ENCODE measurements at places on chromosomes 6 and 20.

DNA sequence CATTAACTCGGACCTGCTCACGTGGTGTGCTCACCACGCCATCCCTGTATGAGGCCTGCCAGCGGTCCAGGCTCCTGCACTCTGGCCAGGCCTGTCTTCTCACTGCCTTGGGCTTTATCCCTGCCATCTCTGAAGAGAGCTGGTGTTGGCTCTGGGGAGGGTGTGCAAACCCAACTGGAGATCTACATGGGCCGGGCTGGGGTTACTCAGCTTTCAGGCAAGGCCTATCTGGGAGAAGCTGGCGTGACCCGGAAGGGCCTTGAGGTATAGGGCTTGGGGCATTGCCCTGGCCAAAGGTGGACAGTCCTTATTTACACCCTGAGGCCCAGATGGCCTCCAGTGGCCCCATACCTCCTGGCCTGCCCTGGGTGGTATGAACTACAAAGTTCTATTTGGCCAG lies 5.0 kb downstream of the SLC29A1 start:
- DNase-seq, result no peak

GRCh38 chr6:41372832-41373626 lies 37.6 kb downstream of the NCR2 start:
- no peak for DNase-seq

GRCh38 chr20:38812709-38813573 lies 7.4 kb downstream of the PPP1R16B start:
- DNase-seq, result no peak

GRCh38 chr6:167091805-167092107 lies 31.1 kb upstream of the CCR6 start:
- DNase-seq, result no peak

GRCh38 chr6:1635305-1636010 lies 25.7 kb downstream of the FOXC1 start:
- DNase-seq, result no peak

GRCh38 chr20:531608-532007 lies 12.0 kb downstream of the CSNK2A1 start:
- DNase-seq, result no peak

- DNase-seq, result no peak
Observed at GRCh38 chr20:10602221-10602871, 71.5 kb downstream of the JAG1 start.

DNA sequence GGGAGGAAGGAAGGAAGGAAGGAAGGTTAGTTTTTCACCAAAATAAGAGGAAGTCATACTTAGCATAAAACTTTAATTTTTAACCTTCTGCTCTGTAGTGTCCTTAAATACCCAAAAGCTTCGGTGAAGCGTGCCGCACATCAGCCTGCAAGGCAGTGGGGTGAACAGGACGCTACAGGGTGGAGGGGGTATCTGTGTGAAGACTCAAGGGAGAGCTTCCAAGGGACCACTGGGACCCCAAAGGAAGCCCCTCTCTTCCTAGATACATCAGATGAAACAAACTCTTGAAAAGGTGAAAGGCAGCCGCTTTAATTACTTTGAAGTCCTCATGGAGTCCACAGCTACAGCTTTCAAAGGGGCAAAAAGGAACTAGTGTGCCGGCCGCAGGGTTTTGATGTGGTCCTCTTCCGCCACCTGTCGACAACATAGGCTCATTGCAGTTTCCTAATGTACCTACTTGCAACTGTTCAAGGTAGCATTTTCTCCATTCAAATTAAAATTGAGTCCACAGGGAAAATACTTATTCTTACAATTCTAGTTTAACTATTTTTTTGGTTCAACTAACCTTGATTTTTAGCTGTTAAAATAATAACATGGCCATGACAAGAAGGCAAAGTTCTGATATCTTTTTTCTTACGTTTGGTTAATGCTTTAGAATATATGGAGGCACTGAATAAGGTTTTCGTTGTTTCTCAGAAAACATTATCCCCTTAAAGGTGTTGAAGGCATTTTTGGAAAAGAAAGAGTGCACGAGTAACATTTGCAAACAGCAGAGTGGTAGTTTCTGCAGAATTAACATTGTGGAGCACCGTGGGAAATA lies 135.0 kb upstream of the RIPOR2 start:
- DNase-seq, result peak; percentile 75

DNA sequence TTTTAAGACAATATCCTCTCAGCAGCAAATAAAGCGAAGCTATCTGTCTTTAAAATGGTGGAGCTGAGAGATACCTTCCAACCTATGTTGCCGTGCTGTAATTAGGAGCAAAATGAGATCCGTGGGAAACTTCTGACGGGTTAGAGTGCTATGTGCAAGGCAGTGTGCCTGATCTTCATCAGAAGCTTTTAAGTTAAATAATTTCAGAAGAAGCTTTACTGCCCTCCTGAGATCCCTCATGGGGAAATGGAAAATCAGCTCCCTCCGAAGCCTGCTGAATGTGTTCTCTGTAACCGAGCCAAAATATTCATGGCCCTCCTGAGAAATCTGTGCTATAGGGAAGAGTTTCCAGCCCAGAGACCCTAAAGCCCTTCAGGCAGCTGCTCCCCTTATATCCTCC lies 43.7 kb upstream of the TBC1D7 start:
- no peak for DNase-seq

GRCh38 chr20:33551778-33552177 lies 61.9 kb downstream of the CBFA2T2 start:
- no peak for DNase-seq

GRCh38 chr6:143673669-143674068 lies 4.1 kb upstream of the PHACTR2 start:
- no peak for DNase-seq

GRCh38 chr6:147567141-147567805 lies 58.8 kb downstream of the SAMD5 start:
- no peak for DNase-seq

DNA sequence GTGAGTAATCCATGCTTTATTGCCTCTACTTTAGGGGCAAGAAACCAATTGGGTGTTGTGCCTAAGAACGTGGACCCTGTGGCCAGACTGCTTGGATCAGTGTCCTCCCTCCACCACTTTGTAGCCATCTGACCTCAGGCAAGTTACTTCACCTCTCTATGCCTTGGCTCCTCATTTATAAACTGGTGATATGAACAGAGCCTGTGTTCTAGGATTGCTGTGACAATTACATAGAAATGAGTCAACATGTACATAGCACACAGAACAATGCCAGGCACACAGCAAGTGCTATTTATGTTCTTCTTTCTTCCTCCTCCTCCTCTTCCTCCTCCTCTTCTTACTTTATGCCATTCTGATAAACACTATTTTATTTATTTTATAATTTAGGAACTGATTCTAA lies 339.4 kb downstream of the CD83 start:
- no peak for DNase-seq

DNA sequence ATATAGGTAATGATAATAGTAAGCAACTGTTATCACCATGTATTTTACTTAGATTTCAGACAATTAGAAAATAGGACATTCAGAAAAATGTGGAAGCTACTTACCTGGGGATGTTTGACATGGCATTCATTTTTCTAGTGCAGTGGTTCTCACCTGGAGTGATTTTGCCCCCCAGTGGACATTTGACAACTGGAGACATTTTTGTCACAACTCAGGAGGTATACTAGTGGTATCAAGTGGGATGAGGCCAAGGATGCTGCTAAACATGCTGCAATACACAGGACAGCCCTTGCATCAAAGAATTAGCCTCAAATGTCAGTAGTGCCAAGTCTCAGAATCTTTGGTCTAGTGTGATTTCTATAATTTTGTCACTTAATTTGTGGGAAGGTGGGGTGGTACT lies 36.1 kb downstream of the NUS1 start:
- DNase-seq, result no peak

- no peak for DNase-seq
Observed at GRCh38 chr6:3768502-3768901, 17.0 kb upstream of the PXDC1 start.

DNA sequence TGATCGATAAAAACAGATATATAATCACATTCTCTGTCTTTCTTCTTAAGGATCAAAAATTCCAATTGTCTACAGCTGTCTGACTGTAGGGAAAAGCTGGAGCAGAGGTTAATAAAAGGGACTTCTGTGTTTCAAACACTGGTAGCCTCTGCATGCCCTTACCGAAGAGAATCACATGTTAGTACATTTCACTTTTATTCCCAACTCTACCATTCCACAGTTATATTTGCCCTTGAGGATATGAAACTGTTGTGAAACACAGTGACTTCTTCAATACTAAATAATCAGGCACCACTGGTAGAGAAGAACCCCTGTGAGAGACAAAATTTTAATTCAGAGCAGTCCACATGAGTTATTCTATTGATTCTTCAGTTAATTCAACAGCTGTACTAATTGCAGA lies 1187.3 kb upstream of the CITED2 start:
- no peak for DNase-seq

GRCh38 chr6:36924778-36925374 lies 29.7 kb upstream of the PI16 start:
- DNase-seq, result no peak

DNA sequence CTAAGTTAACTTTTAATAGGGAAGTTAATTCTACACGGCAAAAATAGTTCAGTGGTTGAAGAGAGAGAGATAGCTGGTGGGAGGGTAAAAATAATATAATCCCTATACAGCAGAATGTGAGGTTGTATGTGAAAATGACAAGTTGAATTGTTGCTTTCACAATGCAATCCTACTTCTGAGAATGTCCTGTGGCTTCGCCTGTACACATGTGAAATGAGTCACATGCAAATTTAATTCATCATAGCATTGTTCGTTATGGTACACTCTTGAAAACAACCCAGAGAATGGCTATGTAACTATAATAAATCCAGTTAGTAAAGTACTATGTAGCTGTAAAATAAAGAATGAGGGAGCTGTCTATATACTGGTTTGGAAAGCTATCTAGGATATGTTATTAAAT lies 46.0 kb upstream of the HINT3 start:
- no peak for DNase-seq

DNA sequence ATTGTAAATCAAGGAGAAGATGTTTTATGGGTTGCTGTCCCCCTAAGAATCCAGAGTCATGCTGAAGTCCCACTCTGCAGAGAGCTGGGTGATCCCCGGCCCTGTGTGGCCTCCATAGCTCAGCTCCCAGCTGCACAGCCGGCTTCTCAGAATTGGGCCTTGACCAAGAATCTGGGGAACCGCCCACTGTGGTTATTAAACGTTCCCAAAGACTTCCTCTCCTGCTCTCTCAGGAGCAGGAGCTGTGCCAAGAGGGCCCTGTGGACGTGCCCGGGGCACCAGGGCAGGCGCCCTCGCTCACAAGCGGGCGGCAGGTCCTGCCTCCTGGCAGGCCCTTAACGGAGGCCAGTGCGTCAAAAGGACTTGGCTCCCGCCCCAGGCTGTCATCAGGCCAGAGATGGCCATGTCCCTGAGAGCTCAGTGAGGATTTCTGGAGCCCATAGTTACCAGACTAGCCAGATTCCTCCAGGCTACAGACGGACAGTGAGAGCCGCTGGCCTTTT lies 30.4 kb downstream of the ZC3H12D start:
- no peak for DNase-seq

- no peak for DNase-seq
Observed at GRCh38 chr6:103273048-103273447, 1586.7 kb downstream of the HACE1 start.

DNA sequence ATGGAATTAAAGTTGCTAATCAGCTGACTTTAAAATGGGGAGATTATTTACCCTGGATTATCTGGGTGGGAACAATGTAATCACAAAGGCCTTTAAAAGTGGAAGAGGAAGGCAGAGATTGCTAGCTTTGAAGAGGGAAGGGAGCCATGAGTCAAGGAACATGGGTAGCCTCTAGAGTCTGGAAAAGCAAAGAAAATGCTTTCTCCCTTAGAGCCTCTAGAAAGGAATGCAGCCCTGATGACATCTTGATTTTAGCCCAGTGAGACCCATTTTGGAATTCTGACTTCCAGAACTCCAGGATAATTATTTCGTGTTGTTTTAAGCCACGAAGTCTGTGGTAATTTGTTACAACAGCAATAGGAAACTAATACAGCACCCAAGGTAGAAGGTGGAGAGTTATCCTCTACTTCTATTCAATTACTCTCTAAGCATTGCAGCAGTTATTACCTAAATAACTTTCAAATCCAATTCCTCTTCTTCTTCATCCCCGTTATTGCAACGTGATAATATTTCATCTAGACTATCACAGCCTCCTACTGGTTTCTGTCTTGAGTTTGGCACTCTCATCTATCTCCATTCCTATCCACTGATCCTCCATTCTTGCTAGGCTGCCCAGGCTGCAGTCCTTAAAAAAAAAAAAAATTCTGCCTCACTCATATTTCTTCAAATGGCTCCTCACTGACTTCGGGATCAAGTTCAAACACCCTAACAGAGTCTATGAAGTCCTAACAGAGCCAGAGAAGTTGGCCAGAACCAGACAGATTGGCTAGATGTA lies 224.3 kb downstream of the BTBD9 start:
- no peak for DNase-seq

- DNase-seq, result no peak
Observed at GRCh38 chr6:113599444-113599843, 257.7 kb upstream of the MARCKS start.

DNA sequence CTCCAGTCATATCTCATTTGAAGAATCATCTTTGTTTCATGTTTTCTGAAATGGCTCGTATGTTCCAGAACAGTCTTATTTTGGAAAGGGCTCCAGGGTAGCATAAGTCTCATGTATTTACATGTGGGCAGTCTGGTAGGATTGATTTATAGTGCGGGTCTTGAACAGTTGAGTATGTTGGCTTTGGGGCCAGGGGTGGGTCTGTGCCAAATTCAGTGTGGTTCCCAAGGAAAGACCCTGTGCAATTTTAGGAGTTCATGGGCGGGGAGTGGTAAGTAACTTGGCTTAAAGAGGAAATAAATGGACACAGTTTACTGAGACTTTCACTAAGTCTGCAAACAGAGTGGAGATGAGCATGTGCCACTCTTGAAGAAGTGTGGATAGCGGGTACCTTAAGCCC lies 7.7 kb downstream of the FNDC1 start:
- DNase-seq, result no peak

GRCh38 chr20:47489448-47489872 lies 12.2 kb upstream of the NCOA3 start:
- DNase-seq, result no peak

GRCh38 chr20:62766716-62767115 lies 29.6 kb upstream of the MRGBP start:
- no peak for DNase-seq

DNA sequence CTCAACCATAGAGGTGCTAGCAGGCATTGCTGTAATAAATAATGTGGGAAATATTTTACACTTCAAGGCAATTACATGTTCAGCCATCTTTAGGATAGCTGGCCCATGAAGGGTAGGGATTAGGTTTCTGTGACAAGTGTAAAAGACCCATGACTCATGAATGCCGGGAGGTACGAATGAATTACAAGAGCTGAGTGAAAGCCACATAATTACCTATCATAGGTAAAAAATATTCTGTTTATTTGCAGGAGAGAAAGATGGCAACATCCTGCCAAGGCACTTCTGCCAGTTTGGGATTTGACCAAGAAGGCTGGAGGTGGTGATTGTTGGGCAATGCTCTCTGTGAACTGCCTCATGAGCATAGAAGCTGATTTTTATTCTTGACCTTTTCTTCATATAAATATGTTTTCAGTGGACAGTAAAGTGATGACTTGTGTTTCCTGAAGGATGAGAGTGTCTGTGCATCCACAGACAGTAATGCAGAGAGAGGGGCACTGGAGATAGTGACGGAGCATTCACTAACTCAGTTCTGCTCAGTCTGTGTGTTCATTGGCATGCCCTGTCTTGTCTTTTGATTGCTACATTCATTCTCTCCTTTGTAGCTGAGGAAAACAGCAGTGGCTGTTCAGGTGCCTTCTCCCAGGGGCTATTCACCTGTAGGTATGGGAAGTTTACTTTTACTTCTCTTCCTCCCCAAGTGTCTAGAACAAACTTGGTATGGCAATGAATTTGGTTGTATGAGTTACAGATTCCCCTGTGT lies 481.1 kb downstream of the TFAP2B start:
- DNase-seq, result no peak

Measured in activated CD4-positive, alpha-beta T cell treated with anti-CD3 and anti-CD28 coated beads for 24 hours (primary cell).